Kidney (tissue), 22 donors: ENCODE measurements at places on chromosomes 2 and 18.

GRCh38 chr2:157935378-157935906 is 59.3 kb upstream of the ACVR1 start:
- no peaks in the 10 kb centered on the region for H3K4me1 ChIP-seq
- no peaks in the 10 kb centered on the region for H3K36me3 ChIP-seq
- no peak overlapping the region for H3K4me3 ChIP-seq
- no peaks in the 10 kb centered on the region for H3K27me3 ChIP-seq
- DNase-seq, result no peak

DNA sequence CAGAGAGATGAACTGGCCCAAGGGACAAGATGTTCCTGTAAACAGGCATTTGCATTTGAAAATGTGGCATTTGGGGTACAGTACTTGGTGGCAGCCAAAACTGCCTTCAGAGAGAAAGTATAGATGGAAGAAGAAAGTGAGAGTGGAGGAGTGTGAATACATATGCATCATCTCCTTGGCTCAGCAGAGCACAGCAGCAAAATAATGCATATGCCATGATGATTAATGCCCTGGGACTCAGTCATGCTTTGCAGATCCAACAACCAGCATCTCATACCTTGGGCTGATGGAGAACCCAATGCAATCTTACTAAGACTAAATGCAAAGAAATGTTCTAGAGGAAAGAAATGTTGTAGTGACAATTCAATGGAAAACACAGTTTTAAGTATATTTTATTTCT is 29.7 kb upstream of the CYTIP start:
- no peak overlapping the region for H3K27ac ChIP-seq
- H3K4me1 ChIP-seq, result no peaks in the 10 kb centered on the region
- no peak overlapping the region for H3K4me3 ChIP-seq
- no peaks in the 10 kb centered on the region for H3K27me3 ChIP-seq
- DNase-seq, result no peak
- no peaks in the 10 kb centered on the region for H3K36me3 ChIP-seq

DNA sequence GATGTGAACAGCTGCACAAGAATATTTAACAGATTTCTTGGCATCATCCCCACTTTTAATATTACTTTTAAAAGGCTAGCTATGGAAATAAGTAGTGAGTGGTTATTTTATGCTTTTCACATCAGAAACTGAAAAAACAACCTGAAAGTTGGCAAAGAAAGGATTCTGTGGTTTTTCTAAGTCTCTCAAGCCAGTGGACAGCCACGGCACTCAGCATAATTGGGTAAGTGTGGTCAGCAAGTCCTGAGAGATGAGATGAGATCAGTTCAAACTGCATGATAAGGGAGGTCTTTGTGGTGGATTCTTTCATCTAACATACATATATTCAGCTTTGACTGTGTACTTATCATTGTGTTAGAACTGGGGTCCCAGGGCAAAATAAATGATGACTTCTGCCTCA is 105.2 kb downstream of the LYPD6B start:
- DNase-seq, result no peak
- no peak overlapping the region for H3K27ac ChIP-seq
- H3K4me1 ChIP-seq, result peaks cover 3% of the 10 kb centered on the region
- no peak overlapping the region for H3K4me3 ChIP-seq

DNA sequence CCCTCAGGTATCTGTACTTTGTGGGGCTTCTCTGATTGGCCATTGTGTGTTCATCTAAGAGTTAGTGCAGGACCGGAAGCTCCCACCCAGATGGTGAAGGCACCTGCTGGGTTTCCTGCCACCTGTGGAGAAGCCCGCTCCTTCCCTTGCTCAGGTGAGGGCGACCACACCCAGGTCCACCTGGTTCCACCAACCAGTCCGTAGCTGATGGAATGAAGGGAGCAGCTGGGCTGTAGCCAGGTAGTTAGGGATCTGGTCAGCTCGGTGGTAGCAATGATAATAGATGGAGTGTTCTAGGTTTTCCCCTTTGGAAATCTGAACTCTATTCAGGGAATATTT is 16.0 kb downstream of the SH3BP4 start:
- H3K36me3 ChIP-seq, result peaks cover 2% of the 10 kb centered on the region
- no peak overlapping the region for H3K27ac ChIP-seq
- no peaks in the 10 kb centered on the region for H3K27me3 ChIP-seq
- no peak overlapping the region for H3K4me3 ChIP-seq

DNA sequence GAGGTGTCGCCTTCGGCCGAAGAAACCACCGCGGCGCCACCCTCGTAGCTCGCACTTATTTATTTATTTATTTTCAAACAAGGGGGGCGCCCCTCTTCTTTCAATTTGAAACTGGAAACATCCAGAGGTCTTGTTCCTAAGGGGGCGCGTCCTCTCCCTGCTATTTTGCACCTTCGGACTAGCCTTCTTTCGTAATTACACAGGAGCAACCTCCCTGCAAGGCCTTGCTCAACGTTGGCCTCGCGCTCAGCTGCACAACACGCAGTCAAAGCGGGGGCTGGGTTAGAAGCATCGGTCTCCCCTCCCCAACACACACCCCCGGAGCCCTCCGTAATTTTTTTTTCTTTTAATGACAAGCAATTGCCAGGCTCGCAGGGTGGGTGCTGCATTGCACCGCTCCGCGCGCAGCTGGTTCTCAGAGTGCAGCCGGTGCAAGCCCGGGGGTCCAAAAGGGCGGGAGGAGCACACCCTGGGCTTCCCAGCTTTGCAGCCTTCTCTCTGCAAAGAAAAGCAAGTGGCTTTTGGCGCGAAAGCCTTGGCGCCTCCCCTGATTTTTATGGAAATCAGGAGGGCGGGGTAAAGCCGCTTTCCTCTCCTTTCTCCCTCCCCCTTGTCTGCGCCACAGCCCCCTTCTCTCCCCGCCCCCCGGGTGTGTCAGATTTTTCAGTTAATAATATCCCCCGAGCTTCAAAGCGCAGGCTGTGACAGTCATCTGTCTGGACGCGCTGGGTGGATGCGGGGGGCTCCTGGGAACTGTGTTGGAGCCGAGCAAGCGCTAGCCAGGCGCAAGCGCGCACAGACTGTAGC is at the start of gene MYCN:
Gene MYCN, plus strand, starts transcription at position 697 of the 807 bp plus-strand sequence. CDS start 1,515 bp downstream, outside the sequence.
- H3K36me3 ChIP-seq, result no peaks in the 10 kb centered on the region
- H3K4me3 ChIP-seq, result peak within 1 kb of the TSS; percentile 72
- no peaks in the 10 kb centered on the region for H3K4me1 ChIP-seq
- DNase-seq, result peak; percentile 96
- H3K27ac ChIP-seq, result no peak within 1 kb of the TSS
- H3K27me3 ChIP-seq, result no peaks in the 10 kb centered on the region

GRCh38 chr2:60109744-60110143 is 443.7 kb downstream of the BCL11A start:
- no peaks in the 10 kb centered on the region for H3K4me1 ChIP-seq
- no peak for DNase-seq
- no peak overlapping the region for H3K4me3 ChIP-seq
- no peaks in the 10 kb centered on the region for H3K36me3 ChIP-seq

DNA sequence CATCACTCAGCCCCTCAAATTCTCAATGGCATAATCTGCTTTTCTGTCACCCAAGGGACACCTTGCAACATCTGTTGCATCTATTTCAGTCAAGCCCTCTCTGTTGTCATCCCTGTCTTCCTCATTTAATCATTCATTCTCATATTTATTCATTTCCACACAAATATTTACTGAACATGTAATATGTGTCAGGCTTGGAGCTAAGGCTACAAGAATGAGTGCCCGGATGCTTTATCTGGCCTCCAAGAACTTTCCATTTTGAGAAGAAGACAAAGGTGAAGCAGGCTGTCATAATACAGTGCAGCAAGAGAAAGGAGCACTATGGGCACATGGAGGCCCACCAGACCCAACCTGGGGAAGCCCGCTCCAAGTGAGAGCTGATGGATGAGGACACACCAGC is 15.6 kb downstream of the IL18RAP start:
- H3K27me3 ChIP-seq, result no peaks in the 10 kb centered on the region
- H3K4me3 ChIP-seq, result no peak overlapping the region
- no peaks in the 10 kb centered on the region for H3K36me3 ChIP-seq
- H3K27ac ChIP-seq, result no peak overlapping the region

- peak; percentile 91 for DNase-seq
- no peaks in the 10 kb centered on the region for H3K36me3 ChIP-seq
- no peak overlapping the region for H3K4me3 ChIP-seq
- H3K4me1 ChIP-seq, result peaks cover 14% of the 10 kb centered on the region
Measured at GRCh38 chr2:9095690-9096089, 92.2 kb upstream of the MBOAT2 start.

DNA sequence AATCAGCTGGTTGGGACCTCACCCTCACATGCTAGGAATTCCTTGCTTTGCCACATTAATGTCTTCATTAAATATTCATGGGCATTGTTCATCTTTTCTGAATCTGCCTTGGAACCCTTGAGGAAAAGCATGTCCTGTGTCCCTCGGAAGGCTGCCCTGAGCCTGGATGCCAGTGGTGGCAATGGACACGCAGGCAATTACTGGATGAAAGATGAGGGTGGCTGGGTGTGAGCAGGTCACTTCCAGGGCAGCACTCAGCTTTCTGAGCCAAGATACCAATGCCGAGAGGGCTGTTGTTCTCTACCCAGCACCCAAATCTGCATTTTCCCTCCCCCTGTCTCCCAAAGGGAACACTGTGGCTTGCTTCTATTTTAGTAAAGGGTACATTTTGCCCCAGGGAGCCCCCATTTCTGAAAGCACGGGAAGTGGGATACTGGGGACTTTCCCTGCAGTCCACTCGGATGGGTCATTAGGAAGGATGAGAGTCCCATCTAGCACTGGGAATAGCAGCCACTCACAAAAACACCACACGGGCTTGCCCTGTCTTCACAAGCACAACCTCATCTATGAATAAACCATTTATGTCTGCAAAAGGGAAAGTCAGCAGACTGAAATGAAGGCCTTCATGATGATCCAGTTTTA is 234.8 kb downstream of the SOX11 start:
- no peak for DNase-seq
- H3K36me3 ChIP-seq, result no peaks in the 10 kb centered on the region
- no peak overlapping the region for H3K27ac ChIP-seq

GRCh38 chr2:30656079-30656478 is 151.2 kb downstream of the CAPN13 start:
- H3K4me1 ChIP-seq, result no peaks in the 10 kb centered on the region
- no peak overlapping the region for H3K27ac ChIP-seq
- no peak for DNase-seq
- H3K27me3 ChIP-seq, result no peaks in the 10 kb centered on the region
- H3K36me3 ChIP-seq, result no peaks in the 10 kb centered on the region
- no peak overlapping the region for H3K4me3 ChIP-seq

DNA sequence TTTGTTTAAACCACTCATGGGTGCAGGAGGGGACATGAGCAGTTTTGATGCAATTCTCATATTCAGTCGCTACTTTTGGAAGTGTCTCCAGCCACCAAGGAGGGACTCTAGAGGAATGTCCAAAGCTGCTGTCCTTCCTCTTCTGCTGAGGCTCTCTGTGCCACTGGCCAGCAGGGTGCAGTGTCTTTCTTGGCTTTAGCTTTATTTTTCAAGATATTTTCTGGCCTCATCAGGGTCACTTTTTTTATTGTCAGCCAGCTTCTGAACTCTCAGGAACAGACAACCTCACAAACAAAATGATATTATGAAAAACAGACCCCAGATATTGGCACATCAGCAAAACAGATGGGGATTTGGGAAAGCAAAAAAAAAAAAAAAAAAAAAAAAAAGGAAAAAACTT is 289.3 kb upstream of the ZSWIM2 start:
- H3K36me3 ChIP-seq, result no peaks in the 10 kb centered on the region
- H3K27ac ChIP-seq, result no peak overlapping the region
- no peaks in the 10 kb centered on the region for H3K27me3 ChIP-seq
- peak; percentile 25 for DNase-seq
- no peaks in the 10 kb centered on the region for H3K4me1 ChIP-seq
- H3K4me3 ChIP-seq, result no peak overlapping the region

DNA sequence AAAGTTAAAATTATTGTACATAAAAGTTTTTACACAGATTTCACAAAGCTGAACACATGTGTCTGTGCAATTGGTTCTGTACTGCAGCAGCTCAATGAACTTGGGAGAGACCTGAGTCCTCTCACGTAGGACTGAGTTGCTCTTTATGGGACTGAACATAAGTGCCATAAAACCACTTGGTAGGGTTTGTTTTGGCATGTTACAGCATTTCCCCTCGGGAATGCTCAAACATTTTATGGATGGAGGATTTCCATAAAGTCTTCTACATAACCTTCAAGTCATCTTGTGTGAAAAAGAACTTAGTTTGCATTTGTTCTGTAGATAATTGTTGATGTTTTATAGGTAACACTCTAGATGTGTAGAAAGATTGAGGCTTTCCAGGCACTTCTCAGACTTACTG is 15.9 kb downstream of the LYPD6 start:
- no peak overlapping the region for H3K27ac ChIP-seq
- H3K4me1 ChIP-seq, result no peaks in the 10 kb centered on the region
- no peak for DNase-seq
- no peaks in the 10 kb centered on the region for H3K27me3 ChIP-seq
- H3K36me3 ChIP-seq, result no peaks in the 10 kb centered on the region

DNA sequence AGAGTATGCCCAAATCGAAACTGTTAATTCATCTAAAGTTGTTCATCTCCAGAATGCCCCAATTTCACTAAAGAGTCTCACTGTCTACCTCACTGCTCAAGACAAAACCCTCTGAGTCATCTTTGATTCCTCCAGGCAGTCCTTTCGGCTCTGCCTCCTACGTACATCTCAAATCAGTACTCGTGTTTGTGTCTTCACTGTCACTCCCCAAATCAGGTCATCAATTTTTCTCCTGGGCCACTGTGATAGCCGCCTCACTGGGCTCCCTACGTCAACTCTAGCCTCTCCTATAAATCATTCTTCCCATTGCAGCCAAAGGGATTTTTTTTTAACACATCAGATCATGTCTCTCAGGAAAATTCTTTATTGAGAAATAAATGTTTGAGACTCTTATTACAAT is 42.1 kb upstream of the TTC39C start:
- no peaks in the 10 kb centered on the region for H3K27me3 ChIP-seq
- DNase-seq, result no peak
- H3K36me3 ChIP-seq, result no peaks in the 10 kb centered on the region

GRCh38 chr18:11521853-11522252 is 87.5 kb upstream of the SLC35G4 start:
- no peak overlapping the region for H3K27ac ChIP-seq
- H3K36me3 ChIP-seq, result no peaks in the 10 kb centered on the region
- no peaks in the 10 kb centered on the region for H3K4me1 ChIP-seq
- H3K27me3 ChIP-seq, result no peaks in the 10 kb centered on the region
- no peak overlapping the region for H3K4me3 ChIP-seq
- DNase-seq, result no peak

GRCh38 chr2:148796735-148797512 is 78.1 kb upstream of the KIF5C start:
- DNase-seq, result no peak
- H3K4me3 ChIP-seq, result no peak overlapping the region
- H3K4me1 ChIP-seq, result no peaks in the 10 kb centered on the region
- H3K27me3 ChIP-seq, result no peaks in the 10 kb centered on the region

GRCh38 chr2:7847321-7847720 is 834.5 kb upstream of the ID2 start:
- H3K36me3 ChIP-seq, result no peaks in the 10 kb centered on the region
- H3K4me3 ChIP-seq, result no peak overlapping the region
- H3K27ac ChIP-seq, result no peak overlapping the region
- no peak for DNase-seq
- no peaks in the 10 kb centered on the region for H3K4me1 ChIP-seq
